ENCODE measurements at places on chromosomes 3 and 15. TPM values are rescaled to one million over a fixed set of nuclear protein-coding genes. Genes with fewer than 3 reads are reported as not detected.

- DNase-seq = peak; percentile 11
These were observed at the start of gene SLC9A9 for GRCh38 chr3:143847787-143848631. TSS of gene SLC9A9 (minus strand) at chr3:143848468. CDS start at chr3:143848322, 146 bp downstream.

Gene ALG1L2
- total RNA-seq = not detected

- DNase-seq = no peak
These were observed 80.6 kb downstream of the RAD18 start for GRCh38 chr3:8882642-8883041.

Gene PPARG
- 2.5 TPM for total RNA-seq

Data from activated T-helper 1 cell treated with anti-CD3 and anti-CD28 coated beads, Interleukin-12 subunit alpha, Interleukin-12 subunit beta, Interleukin-2, Interleukin-4 antibody, amounts not matched to agents 30 ng/mL and 10 ng/mL and 1 ng/mL, durations not matched to agents 14 hours and 24 hours and 36 hours (primary cell).